CD4-positive, alpha-beta memory T cell (primary cell): ENCODE measurements at places on chromosomes 7 and 10.

- no peaks in the 10 kb centered on the region for H3K27me3 ChIP-seq
- no peak overlapping the region for H3K27ac ChIP-seq
- no peak for DNase-seq
- no peak overlapping the region for H3K4me3 ChIP-seq
Measured at GRCh38 chr10:38072552-38072951, 21.6 kb upstream of the ZNF37A start.

DNA sequence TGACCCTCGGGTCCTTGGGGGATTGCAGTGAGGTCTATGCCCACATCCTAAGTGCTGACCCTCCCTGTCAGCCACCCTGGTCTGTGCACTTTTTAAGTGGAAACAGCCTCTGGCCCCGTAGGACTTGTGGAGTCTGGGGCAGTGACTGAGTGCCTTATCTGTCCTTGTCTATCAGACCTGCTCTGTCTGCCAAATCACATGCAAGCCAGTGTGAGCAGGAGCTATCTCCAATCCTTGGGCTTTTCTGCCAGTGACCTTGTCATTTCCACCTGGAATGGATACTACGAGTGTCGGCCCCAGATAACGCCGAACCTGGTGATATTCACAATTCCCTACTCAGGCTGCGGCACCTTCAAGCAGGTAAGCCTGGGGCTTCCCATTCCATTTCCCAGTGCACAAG is 62.7 kb downstream of the C10orf120 start:
- no peak for DNase-seq
- no peaks in the 10 kb centered on the region for H3K4me1 ChIP-seq
- no peaks in the 10 kb centered on the region for H3K27me3 ChIP-seq
- H3K4me3 ChIP-seq: no peak overlapping the region
- no peaks in the 10 kb centered on the region for H3K36me3 ChIP-seq

DNA sequence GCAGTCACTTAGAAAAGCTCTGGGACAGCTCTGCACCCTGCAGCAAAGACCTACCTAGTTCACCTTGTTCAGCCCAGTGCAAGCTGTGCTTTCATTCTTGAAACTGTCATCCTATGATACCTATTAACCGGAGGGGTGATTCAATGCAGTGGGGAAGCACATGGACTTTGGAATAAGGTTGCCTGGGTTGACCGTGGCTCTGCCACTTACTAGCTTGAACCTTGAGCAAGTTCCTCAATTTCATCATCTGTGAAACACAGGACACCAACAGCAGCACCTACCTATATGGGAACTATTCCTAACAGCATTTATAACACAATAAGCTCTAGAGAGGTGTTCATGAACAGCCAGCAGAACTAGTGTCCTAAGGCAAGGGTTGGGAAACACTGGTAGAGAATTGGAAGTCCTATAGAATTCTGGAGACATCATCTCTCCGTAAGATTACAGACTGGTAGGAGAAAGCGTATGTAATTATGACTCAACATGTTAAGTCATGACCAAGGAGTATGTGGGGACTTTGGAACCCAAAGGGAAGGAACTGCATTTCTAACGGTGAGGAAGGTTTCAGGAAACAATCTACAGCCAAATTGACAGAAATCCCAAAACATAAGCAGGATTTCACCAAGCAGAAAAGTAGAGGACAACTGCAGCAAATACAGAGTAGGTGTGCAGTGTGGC is 270.0 kb downstream of the USP6NL start:
- no peak overlapping the region for H3K4me3 ChIP-seq
- no peak overlapping the region for H3K27ac ChIP-seq
- H3K27me3 ChIP-seq: no peaks in the 10 kb centered on the region
- peaks cover 4% of the 10 kb centered on the region for H3K4me1 ChIP-seq

GRCh38 chr10:124642088-124642710 is 102.0 kb downstream of the FAM53B start:
- H3K4me3 ChIP-seq: no peak overlapping the region
- no peak for DNase-seq
- peaks cover 95% of the 10 kb centered on the region for H3K4me1 ChIP-seq

DNA sequence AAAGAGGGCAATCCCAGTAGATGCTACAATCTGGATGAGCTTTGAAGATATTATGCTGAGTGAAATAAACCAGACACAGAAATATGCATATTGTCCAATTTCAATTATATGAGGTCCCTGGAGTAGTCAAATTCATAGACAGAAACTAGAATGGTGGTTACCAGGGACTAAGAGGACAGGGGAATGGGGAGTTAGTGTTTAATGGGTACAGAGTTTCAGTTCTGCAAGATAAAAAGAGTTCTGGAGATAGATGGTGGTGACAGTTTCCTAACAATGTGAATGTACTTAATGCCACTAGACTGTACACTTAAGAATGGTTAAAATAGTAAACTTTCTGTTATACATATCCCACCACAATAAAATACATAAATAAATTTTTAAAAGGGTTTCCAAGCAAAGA is 236.6 kb downstream of the ELMO1 start:
- no peak overlapping the region for H3K4me3 ChIP-seq
- H3K27me3 ChIP-seq: no peaks in the 10 kb centered on the region
- peaks cover 21% of the 10 kb centered on the region for H3K36me3 ChIP-seq
- no peak for DNase-seq

- no peak for DNase-seq
- no peak overlapping the region for H3K27ac ChIP-seq
- no peaks in the 10 kb centered on the region for H3K36me3 ChIP-seq
- H3K4me3 ChIP-seq: no peak overlapping the region
- no peaks in the 10 kb centered on the region for H3K4me1 ChIP-seq
Measured at GRCh38 chr7:78792624-78793023, 660.8 kb downstream of the MAGI2 start.

DNA sequence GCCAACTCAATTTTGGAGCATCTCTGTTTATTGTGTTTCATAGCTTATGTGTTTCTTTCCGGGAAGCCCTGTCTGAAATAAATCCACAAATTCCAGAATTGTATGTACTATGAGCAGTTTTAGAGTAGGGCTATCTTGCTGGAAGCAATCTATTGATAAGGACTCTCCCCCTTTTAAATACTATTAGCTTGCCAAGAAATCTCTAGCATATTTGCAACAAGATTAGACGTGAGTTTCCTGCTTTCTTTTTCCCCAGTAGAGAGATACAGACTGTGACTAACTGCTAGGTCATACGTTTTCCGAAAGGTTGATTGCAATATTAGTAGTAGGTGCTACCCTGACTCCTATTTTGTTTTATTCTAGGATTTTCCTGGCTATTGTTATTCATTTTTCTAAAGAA is 277.0 kb downstream of the MALRD1 start:
- H3K4me3 ChIP-seq: no peak overlapping the region
- DNase-seq: no peak
- no peaks in the 10 kb centered on the region for H3K4me1 ChIP-seq
- H3K36me3 ChIP-seq: no peaks in the 10 kb centered on the region

DNA sequence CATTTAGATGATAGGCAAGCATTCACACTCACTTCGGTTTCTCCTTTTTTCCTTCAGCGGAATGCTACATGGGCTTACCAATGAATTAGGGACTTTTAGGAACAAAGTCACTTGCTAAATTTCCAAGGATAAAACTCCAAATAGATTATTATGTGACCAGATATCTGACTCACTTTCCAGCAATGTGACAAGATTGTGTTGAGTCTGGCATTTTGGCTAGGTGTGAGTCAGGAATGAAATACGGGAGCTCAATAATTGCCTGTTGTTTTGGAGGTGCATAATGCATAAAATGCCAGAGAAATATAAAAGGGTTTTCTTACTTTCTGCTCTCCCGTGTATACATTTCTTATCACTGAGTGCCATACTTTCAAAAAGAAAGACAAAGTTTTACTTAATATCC is 721.1 kb downstream of the KCNMA1 start:
- no peaks in the 10 kb centered on the region for H3K27me3 ChIP-seq
- H3K4me1 ChIP-seq: no peaks in the 10 kb centered on the region
- H3K36me3 ChIP-seq: no peaks in the 10 kb centered on the region
- no peak overlapping the region for H3K27ac ChIP-seq
- DNase-seq: no peak

GRCh38 chr10:79019441-79020014 is 49.2 kb upstream of the ZMIZ1 start:
- no peak overlapping the region for H3K27ac ChIP-seq
- no peaks in the 10 kb centered on the region for H3K36me3 ChIP-seq
- H3K4me3 ChIP-seq: no peak overlapping the region
- no peak for DNase-seq
- H3K4me1 ChIP-seq: no peaks in the 10 kb centered on the region

GRCh38 chr10:128420623-128421022 is 294.4 kb upstream of the MKI67 start:
- no peaks in the 10 kb centered on the region for H3K36me3 ChIP-seq
- H3K27ac ChIP-seq: no peak overlapping the region
- H3K27me3 ChIP-seq: no peaks in the 10 kb centered on the region
- H3K4me1 ChIP-seq: no peaks in the 10 kb centered on the region
- no peak for DNase-seq

GRCh38 chr10:97074256-97075145 is 111.3 kb downstream of the SLIT1 start:
- DNase-seq: no peak
- H3K36me3 ChIP-seq: no peaks in the 10 kb centered on the region
- H3K27me3 ChIP-seq: no peaks in the 10 kb centered on the region
- H3K4me3 ChIP-seq: no peak overlapping the region

- H3K27ac ChIP-seq: no peak overlapping the region
- DNase-seq: no peak
Measured at GRCh38 chr7:98603399-98603788, 13.7 kb upstream of the NPTX2 start.

GRCh38 chr7:25282194-25282593 is 53.9 kb upstream of the NPVF start:
- H3K27me3 ChIP-seq: no peaks in the 10 kb centered on the region
- no peak overlapping the region for H3K27ac ChIP-seq
- H3K4me1 ChIP-seq: no peaks in the 10 kb centered on the region
- no peaks in the 10 kb centered on the region for H3K36me3 ChIP-seq
- no peak overlapping the region for H3K4me3 ChIP-seq
- no peak for DNase-seq

GRCh38 chr10:44824607-44825006 is 86.5 kb upstream of the TMEM72 start:
- no peaks in the 10 kb centered on the region for H3K4me1 ChIP-seq
- no peak for DNase-seq
- H3K36me3 ChIP-seq: no peaks in the 10 kb centered on the region

DNA sequence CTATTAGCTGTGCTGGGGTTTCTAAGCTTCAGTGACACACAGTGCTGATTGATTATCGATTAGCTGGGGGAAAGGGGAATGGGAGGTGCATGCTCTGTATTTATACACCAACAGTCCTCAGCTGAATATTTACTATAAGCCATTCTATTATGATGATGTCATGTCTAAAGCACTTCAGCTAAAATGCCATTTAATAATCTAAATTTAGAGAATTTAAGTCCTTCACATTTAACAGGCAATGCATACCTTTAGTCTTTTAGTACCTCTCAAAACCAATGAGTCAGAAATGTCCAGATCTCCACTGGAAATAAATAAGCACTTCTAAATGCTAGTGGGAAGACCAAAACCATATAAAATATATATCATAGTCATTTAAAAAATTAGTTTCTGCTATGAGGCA is 24.6 kb downstream of the RPP38 start:
- H3K4me1 ChIP-seq: no peaks in the 10 kb centered on the region
- DNase-seq: no peak
- H3K4me3 ChIP-seq: no peak overlapping the region
- H3K36me3 ChIP-seq: peaks cover 27% of the 10 kb centered on the region
- H3K27me3 ChIP-seq: no peaks in the 10 kb centered on the region

DNA sequence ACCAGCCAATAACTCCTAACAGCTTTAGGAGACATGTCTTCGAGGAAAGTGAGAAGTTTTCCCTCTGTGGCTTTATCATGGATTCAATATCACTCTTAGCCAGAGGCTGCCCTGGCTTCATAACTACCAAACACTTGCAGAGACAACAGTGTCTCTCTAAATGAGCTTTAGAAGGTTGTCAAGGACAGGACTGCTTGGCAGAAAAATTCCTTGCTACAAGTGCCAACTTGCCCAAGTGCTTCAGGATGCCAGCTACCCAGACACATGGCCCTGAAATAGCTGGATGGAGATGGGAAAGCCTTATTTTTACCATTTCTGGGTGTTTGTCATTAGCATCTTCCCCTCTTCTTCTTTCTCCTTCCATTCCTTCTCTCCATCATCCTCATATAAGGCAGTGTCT is 137.1 kb upstream of the MDFIC start:
- no peak overlapping the region for H3K27ac ChIP-seq
- DNase-seq: no peak
- no peaks in the 10 kb centered on the region for H3K36me3 ChIP-seq
- no peaks in the 10 kb centered on the region for H3K27me3 ChIP-seq
- no peaks in the 10 kb centered on the region for H3K4me1 ChIP-seq

DNA sequence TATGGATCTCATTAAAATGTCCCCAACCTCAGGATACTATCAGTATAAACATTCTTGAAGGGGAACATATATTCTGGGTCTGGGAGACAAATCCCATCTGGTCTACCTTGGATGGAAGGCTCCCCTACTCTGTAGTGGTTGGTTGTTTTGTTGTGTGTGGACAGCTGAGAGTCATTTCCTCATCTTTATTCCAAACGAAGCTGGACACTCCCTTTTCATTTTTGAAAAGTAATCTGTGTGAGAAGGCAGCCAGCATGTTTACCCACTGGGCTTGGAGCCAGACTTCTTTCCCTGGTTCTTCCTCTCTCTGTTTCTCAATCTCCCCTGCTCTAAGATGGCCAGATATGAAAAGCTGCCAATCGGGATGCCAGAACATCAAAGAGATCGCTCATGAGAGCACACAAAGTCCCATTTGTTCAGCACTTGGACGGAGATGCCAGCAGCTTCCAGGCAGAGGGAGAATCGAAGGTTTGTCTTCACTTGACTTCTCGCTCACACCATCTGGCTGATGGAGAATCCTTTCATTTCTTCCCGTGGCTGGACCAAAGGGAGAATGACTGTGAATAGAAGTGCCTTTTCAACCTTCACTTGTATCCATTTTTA is 108.1 kb upstream of the AGR3 start:
- H3K4me3 ChIP-seq: no peak overlapping the region
- no peaks in the 10 kb centered on the region for H3K27me3 ChIP-seq
- H3K27ac ChIP-seq: no peak overlapping the region
- DNase-seq: no peak

GRCh38 chr10:80938903-80939302 is 401.2 kb downstream of the SH2D4B start:
- DNase-seq: no peak
- H3K4me3 ChIP-seq: no peak overlapping the region
- H3K4me1 ChIP-seq: no peaks in the 10 kb centered on the region
- no peaks in the 10 kb centered on the region for H3K27me3 ChIP-seq
- H3K27ac ChIP-seq: no peak overlapping the region
- no peaks in the 10 kb centered on the region for H3K36me3 ChIP-seq

DNA sequence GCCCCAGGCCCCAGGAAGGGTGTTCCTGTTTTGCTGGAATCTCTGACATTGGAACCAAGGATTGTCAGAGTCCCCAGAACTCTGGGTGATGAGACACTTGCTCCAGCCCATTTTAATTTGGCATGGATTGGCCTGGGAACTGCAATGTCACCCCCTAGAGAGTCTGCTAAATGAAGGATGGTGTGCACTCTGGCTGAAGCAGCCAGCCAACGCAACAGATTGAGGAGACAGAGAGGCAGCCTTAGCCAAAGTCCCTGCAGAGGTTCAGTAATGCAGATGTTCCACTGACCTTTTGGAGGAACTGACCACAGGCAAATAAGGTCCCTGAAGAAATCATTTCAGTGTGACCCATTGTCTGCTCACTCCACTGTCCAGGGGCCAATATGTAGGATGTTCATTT is 13.4 kb downstream of the LRRC18 start:
- no peak overlapping the region for H3K27ac ChIP-seq
- H3K36me3 ChIP-seq: no peaks in the 10 kb centered on the region
- no peaks in the 10 kb centered on the region for H3K27me3 ChIP-seq
- no peak overlapping the region for H3K4me3 ChIP-seq
- no peak for DNase-seq
- no peaks in the 10 kb centered on the region for H3K4me1 ChIP-seq
